ENCODE measurements at places on chromosomes 2 and 18.

DNA sequence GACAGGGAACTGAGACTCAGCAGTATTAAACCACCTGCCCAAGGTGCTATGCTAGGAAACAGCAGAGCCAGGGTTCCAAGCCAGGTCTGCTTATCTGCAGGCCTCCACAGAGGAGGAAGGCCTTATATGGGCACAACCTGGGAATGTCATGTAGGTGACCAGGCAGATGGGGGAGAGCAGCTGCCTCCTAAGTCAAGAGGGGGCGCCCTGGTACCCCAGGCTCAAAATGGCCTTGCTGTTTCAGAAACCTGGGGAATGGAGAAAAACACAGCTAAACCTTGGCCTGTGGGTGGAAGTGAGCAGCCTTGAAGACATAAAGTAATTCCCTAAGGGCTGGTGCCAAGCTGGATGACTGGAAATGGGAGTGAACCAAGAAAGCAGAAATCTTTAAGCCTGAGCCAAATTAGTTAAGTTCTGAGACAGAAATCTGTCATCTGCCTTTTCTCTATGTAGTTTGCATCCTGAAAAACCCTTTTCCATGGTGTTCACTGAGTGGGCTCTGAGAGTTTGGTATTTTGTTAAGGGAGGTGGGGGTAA, 79.1 kb downstream of the MAPK4 start:
- no peak for DNase-seq

DNA sequence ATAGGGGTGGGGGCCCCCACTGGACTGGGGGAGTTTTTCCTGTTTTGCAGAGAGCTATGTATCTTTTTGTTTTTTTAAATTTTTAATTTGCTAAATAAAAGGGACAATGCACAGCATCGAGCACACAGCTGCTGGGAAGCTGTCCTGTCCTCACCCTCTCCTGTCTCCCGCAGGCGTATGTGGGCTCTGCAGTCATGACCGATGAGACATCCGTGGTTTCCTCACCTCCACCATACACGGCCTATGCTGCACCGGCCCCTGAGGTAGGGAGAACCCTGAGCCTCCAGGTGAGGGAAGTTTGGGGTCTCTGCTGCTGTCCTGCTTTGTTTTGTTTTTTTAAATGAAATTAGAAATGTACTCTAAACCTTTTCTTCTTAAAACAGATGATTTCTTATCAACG, 27.6 kb downstream of the PLEKHB2 start:
- DNase-seq: no peak

- no peak for DNase-seq
Observed at GRCh38 chr18:68841301-68841700, 43.4 kb downstream of the CCDC102B start.

DNA sequence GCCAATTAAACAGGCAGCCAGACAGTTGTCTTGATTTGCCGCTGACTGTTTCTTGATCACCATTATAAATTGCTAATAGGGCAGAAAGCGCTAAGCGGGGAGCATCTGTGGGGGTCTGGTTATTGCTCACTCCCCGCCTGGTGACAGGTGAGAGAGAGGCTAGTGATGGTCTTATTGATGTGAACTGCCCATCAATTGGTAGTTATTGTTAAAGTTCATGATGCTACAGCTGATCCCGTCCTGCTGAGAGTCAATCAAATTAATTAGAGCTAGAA, 148.5 kb downstream of the LNPK start:
- no peak for DNase-seq

GRCh38 chr18:30682672-30683071, 359.9 kb downstream of the DSC3 start:
- DNase-seq: peak; percentile 27

GRCh38 chr2:191347881-191348280, 102.7 kb downstream of the MYO1B start:
- no peak for DNase-seq

GRCh38 chr2:20372896-20373640, 22.4 kb upstream of the PUM2 start:
- no peak for DNase-seq

DNA sequence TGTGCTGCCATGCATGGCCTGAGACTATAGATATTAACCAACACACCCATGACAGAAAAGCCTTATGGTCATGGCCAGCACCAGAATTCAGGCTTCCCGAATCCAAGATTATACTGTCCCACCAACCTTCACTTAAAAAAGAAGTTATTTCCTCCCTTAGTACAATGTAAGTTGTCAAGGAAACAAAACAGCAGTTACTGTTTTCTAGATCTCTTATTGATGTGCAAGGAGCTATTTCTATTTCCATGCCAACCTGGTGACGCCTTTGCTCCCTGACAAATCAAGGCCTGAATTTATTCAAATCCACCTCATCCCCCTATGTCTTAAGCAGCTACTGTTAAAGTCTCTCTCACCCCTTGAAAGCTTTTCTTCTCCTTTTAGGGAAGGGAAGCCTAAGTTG, 249.3 kb downstream of the ZNF521 start:
- DNase-seq: peak; percentile 35

All from hindlimb muscle (tissue), 1 donor.